ENCODE measurements at places on chromosomes 11 and 22. TPM values are rescaled to one million over a fixed set of nuclear protein-coding genes. Genes with fewer than 3 reads are reported as not detected.

DNA sequence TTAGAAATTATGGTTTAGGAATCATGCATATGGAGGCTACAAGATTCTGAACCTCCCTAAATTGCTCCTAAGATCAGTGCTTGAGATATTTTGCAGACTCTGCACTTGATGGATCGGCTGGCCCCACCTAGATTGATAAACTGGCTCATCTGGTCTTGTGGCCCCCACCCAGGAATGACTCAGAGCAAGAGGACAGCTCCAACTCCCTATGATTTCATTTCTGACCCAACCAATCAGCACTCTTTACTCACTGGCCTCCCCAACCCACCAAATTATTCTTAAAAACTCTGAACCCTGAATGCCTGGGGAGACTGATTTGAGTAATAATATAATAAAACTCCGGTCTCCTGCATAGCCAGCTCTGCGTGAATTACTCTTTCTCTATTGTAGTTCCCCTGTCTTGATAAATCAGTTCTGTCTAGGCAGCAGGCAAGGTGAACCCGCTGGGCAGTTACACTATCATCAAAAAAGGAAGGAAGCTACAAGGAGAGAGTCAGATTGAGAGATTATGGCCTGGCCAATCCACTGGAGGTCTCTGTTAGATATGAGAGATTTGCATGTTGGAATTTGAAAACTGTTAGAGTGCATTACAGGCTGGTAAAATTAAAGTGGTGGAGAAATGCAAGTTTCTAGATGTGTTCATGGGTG, 245.8 kb downstream of the CSNK2A3 start:
- DNase-seq: no peak
- no peaks in the 10 kb centered on the region for H3K36me3 ChIP-seq
- H3K27ac ChIP-seq: no peak overlapping the region
- H3K4me1 ChIP-seq: no peaks in the 10 kb centered on the region
- no peak overlapping the region for H3K4me3 ChIP-seq

DNA sequence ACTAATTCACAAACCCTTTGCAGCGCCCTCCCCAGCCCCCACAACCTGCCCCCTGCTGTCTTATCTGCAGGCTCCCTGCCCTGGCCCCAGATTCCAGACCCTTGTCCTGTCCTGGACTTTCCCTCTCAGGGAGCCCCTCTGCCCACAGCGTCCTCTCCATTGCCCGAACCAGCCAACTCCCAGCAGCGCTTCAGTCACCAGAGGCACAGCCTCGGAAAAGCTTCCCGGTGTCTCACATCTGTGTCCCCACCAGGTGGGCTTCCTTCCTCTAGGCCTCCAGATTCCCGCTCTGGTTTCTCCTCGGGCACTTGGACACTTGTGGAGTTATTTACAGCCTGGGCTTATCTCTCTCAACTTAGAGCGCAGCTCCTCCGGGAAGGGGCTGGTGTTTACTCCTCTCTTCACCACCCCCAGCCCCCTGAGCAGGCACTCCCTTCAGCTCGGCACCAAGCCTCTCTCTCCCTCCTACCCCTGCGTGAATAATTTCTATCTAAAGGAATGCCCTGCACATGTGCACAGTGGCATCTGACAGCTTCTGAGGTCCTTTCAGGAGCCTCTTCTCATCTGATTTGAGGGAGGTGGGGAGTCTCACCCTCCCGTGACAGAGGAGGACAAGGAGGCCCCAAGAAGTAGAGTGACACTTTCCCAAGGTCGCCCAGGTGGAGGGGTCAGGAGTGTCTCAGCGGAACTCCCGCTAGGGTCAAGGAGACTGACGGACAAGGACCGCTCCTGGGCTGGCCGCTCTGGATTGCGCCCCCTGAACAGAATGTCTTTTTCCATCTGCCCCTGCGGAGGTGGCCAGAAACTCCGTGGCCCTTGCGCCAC, 838 bp downstream of the WNT11 start:
- peak overlapping the region; percentile 36 for H3K4me3 ChIP-seq
- no peak overlapping the region for H3K27ac ChIP-seq
- H3K4me1 ChIP-seq: peaks cover 13% of the 10 kb centered on the region
- no peak for DNase-seq
- H3K27me3 ChIP-seq: peaks cover 48% of the 10 kb centered on the region
- no peaks in the 10 kb centered on the region for H3K36me3 ChIP-seq

The HTATIP2 gene
- total RNA-seq: 15.3 TPM

The MORC2 gene
- 26.9 TPM for total RNA-seq

GRCh38 chr11:31827455-31828206, 16.5 kb upstream of the PAX6 start:
- H3K4me1 ChIP-seq: peaks cover 16% of the 10 kb centered on the region
- no peak for DNase-seq
- H3K27me3 ChIP-seq: peaks cover 73% of the 10 kb centered on the region
- no peaks in the 10 kb centered on the region for H3K36me3 ChIP-seq

The OR52K1 gene
- not detected for total RNA-seq

DNA sequence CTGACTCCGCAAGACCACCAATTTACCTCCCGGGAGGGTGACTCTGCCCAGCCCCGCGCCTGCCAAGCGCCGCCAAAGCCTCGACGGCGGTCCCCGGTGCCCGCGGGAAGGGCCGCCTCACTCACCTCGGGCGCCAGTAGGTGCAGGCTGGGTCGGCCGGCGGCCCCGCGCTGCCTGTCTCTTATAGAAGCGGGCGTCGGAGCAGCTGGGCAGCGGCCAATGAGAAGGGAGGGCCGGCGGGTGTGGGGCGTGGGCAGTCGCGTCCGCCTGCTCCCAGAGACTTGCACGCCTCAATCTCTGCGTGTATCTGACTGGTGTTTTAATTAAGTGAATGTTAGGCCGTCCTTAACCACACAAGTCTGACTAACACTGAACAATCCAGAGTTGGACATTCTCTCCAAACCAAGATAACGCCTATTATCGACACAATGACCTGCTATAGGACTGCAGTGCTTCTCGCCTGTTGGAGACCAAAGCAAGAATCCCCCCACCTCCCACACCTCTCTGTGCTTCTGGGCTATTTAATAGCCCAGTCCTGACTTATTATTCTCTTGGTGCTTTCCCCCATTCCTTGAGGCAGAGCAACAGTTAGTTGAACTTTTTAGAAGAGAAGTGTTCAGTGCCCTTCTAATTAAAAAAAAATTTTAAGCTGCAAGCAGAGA, at the start of gene TPH1:
Gene TPH1, minus strand, starts transcription at position 154 of the 662 bp plus-strand sequence. CDS start 5,507 bp downstream, outside the sequence.
- H3K27me3 ChIP-seq: peaks cover 35% of the 10 kb centered on the region
- no peak within 1 kb of the TSS for H3K27ac ChIP-seq
- no peaks in the 10 kb centered on the region for H3K36me3 ChIP-seq

DNA sequence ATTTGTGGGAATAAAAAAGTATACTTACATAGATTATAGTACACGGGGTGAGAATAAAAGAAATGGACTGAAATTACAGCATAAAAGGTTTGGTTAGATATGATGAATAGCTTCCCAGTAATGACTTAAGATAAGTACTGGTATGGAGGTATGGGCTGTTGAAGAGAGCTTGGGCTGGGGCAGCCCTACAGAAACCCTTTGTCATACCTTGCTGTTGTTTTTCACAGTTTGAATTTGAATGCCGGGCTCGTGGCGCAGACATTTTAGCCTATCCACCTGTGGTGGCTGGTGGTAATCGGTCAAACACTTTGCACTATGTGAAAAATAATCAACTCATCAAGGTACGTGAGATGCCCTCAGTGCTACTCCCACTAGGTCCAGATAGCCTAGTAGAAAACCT, 42.3 kb upstream of the RBX1 start:
- H3K27ac ChIP-seq: no peak overlapping the region
- peaks cover 7% of the 10 kb centered on the region for H3K36me3 ChIP-seq
- H3K27me3 ChIP-seq: no peaks in the 10 kb centered on the region
- DNase-seq: no peak

The SLC7A4 gene
- not detected for total RNA-seq

DNA sequence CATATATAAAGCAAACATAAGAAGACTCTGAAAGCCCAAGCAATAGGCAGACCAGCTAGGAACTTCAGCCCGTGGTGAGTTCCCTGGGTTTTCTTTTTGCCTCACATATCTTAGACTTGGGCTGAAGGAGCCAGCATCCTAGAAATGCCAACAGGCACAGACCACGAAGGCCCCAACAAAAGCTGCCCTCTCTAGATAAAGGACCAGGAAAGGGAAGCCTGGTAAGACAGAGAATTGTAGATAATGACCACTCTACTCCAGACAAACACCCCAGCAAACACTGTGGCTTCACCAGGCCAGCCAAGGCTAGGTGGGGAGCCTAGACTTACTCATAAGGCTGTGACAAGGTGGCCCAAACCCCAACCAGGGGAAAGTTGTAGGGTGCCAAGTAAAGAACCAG, 11.2 kb downstream of the GAL start:
- H3K4me1 ChIP-seq: no peaks in the 10 kb centered on the region
- peaks cover 21% of the 10 kb centered on the region for H3K27me3 ChIP-seq
- DNase-seq: no peak
- H3K4me3 ChIP-seq: no peak overlapping the region
- no peaks in the 10 kb centered on the region for H3K36me3 ChIP-seq

DNA sequence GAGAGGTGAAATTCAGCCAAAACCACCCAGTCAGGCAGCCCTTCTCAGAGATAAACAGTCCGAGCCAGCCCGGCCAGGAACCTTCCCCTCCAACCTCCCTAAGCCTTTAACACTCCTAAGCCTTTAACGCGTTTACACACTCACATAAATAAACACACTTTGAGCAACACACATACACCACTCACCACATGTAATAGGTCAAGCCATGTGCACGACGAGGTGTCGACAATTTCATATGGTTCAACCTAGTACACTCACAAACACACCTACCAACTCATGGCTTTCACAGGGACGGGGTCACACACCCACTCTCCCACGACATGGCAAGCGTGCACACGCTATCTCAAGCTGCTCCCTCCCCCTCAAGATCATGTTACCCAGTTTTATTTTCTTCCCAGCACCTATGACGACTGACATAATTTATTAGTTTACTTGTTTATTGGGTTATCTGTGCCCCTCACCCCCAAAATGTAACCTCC, 15.5 kb downstream of the SLC43A1 start:
- peak overlapping the region; percentile 70 for H3K4me3 ChIP-seq
- no peak for DNase-seq
- H3K36me3 ChIP-seq: peaks cover 5% of the 10 kb centered on the region
- no peaks in the 10 kb centered on the region for H3K27me3 ChIP-seq
- peaks cover 14% of the 10 kb centered on the region for H3K4me1 ChIP-seq
- peak overlapping the region; percentile 34 for H3K27ac ChIP-seq

The RCOR2 gene
- total RNA-seq: 0.72 TPM

DNA sequence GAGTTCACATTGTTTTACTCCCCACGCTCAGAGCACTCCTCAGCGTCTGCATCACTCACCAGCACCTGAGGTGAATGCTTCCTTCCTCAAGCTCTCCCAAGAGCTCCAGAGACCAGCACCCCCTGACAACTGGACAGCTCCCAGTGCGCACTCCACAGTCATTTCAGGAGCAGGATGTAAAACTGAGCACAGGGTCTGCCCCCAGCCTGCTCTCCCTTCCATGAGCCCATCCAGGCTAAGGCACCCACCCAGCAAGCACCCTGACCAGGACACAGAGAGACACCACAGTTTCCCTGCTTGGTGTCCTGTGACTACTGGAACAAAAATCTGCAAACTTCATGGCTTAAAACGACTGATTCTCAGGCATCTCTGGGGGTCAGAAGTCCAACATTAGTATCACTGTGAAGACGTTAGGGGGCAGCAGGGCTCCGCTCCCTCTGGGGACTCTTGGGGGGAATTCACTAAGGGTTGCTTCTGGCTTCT, 3.3 kb downstream of the SCGB1D2 start:
- DNase-seq: peak; percentile 4
- no peaks in the 10 kb centered on the region for H3K4me1 ChIP-seq
- H3K4me3 ChIP-seq: no peak overlapping the region

DNA sequence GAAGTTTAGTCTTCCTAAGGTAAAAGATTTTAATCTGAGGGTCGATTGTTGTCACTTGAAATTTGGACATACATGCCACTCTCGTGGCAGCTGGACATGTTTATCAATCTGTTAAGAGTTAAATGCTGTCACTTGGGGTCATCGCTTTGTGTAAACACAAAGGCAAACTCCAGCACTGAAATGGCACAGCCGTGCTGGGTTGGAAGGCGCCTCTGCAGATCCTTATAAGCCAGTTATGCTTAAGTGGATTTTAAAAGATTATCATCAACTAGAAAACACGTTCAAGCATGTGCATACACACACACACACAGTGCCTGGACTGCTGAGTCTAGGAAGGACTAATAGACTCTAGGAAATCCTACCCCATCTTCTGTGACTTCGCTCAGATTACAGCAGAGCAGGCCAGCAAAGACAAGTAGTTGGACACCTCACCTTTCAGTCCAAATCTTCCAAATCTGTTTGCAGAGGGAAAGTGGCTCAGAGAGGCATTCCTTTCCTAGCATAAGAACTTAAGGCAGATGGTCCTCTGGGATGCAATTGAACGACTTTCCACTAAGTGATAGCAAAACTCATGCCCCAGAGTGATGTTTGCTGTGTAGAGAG, 83.7 kb downstream of the CACNG2 start:
- H3K27me3 ChIP-seq: peaks cover 28% of the 10 kb centered on the region
- H3K4me1 ChIP-seq: no peaks in the 10 kb centered on the region
- DNase-seq: no peak
- no peak overlapping the region for H3K4me3 ChIP-seq
- H3K27ac ChIP-seq: no peak overlapping the region
- H3K36me3 ChIP-seq: no peaks in the 10 kb centered on the region

GRCh38 chr22:37618072-37618656, 9.5 kb downstream of the GGA1 start:
- H3K4me3 ChIP-seq: no peak overlapping the region
- H3K4me1 ChIP-seq: peaks cover 6% of the 10 kb centered on the region
- DNase-seq: no peak
- H3K27me3 ChIP-seq: no peaks in the 10 kb centered on the region

- H3K4me1 ChIP-seq: peaks cover 32% of the 10 kb centered on the region
- no peaks in the 10 kb centered on the region for H3K36me3 ChIP-seq
- H3K27me3 ChIP-seq: peaks cover 24% of the 10 kb centered on the region
- no peak for DNase-seq
- H3K27ac ChIP-seq: no peak overlapping the region
These were observed 14.3 kb downstream of the C1QTNF6 start for GRCh38 chr22:37173709-37174108.

DNA sequence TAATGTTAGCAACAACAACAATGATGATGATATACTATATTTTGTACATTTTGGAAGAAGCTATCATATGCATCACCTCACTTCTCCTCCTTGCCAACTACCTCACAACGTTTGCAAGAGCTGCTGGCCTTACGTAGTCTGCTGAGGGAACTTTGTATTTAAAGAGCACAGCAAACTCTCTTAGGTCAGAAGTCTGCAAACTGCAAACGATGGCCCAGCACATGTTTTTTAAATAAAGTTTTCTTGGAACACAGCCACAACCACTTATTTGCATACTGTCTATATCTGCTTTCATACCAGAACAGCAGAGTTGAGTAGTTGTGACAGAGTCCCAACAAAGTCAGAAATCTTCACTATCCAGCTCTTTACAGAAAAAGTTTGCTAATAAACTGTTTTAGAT, 261.7 kb downstream of the TENM4 start:
- DNase-seq: peak; percentile 7
- no peak overlapping the region for H3K27ac ChIP-seq
- 0 out of 2 replicates have a peak, but pooled peaks cover 1% of the 10 kb centered on the region for H3K27me3 ChIP-seq
- H3K36me3 ChIP-seq: peaks cover 6% of the 10 kb centered on the region

The OR56A1 gene
- not detected for total RNA-seq

- no peaks in the 10 kb centered on the region for H3K4me1 ChIP-seq
- no peak for DNase-seq
- no peaks in the 10 kb centered on the region for H3K36me3 ChIP-seq
- peaks cover 18% of the 10 kb centered on the region for H3K27me3 ChIP-seq
- H3K4me3 ChIP-seq: no peak overlapping the region
- no peak overlapping the region for H3K27ac ChIP-seq
These were observed 28.9 kb downstream of the PLEKHA7 start for GRCh38 chr11:16985297-16985696.

All from HFFc6 (cell line).